ENCODE measurements at places on chromosomes 5 and 9. TPM values are rescaled to one million over a fixed set of nuclear protein-coding genes. Genes with fewer than 3 reads are reported as not detected.

GRCh38 chr9:105127863-105128220, 116.6 kb upstream of the SLC44A1 start:
- peak; percentile 62 for DNase-seq

PCDHB10 gene
- not detected for total RNA-seq

DNA sequence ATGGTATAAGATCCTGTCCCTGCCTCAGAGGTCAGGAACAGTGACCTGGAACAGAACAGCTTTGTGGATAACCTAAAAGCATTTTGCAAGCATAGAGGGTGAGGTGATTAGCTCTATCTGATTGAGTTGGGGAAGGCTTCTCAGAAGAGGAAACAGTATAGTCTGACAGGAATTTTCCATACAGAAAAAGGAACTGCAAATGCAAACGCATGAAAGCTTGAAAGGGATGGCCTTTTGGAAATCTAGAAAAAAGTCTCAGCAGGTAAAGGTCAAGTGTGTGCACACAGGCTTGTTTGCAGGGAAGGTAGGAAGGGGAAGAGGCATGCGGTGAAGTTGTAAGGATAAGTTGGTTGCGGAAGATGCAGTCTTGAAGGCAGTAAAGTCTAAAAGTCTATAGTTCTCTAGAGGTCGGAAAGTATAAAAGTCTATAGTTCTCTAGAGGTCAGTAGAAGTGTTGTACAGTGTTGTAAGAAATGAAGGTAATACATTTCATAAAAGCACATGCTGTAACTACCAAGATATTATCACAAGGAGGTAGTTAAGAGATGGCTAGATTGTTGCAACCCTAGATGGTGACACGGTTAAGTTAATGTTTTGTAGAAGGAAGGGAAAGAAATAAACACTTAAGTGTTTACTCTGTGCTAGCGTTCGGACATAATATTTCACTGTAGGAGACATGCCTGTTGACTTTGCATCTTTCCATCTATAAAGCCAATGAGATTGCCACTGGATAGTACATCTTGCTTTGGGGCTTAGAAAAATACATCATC, 16.7 kb upstream of the HSPB3 start:
- no peak for DNase-seq

IFNA5 gene
- not detected for total RNA-seq

GABRA1 gene
- total RNA-seq = not detected

DNA sequence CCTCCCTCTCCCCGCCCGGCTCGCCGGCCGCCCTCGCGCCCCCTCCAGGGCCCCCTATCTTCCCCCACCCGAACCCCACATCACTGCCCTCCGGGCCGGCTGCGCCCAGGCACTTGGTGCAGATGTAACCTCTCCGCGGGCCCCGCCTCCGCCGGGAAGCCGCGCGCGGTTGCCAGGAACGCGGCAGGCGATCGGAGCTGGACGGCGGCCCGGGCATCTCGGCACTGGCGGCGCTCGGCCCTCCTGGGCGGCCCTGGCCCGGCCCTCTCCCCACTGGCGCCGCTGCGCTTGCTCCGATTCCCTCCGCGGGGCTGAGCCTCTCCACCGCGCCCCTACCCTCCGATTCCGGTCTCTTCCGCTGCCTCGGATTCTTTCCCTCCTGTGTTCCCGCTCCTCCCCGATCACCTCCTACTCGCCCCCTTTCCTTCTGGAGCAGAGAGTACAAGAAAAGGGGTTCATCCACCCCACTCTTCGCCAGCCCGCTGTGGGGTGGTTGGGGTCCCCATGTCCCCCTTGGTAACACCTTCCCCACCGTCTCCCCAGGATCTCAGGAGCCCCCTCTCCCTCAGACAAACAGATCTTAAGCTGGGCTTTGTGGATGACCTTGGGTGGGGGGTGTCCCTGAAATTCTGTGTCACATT, 70.6 kb downstream of the C9orf50 start:
- DNase-seq = peak; percentile 32

DNA sequence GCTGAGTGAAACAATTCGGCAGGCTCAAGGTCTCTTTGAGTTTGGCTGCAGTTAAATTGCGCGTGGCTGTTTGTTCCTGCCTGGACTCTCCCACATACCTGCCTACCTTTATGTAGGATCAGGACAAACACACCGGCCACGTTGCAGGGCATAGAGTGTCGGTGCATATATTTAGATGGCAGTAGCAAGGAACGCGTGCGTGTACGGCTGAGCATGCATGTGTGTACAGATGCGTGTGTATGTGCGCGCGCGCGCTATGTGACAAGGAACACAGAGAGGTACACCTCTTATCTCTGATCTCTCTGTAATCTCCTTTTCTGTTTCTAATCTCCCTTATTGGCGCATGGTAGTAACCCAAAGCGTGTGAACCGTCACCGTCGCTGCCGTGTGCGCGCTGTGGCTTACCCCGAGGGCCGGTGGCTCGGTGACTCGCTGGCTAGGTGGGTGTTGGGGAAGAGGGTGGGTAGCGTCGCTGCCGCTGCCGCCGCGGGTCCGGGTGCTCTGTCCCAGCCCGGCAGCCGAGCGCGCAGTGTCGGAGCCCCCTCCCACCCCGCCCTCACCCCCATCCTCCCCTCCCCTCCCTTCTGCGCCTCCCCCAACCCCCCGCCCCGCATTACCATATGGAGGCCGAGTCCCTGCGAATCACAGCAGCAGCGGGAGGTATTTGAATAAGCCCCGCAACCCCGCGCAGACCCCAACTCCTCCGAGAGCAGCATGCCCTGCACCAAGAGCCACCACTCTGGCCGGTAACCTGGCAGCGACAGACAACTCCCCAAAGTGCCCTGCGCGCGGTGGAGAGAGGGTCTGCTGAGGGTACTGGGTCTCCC, 204.8 kb downstream of the MEF2C start:
- no peak for DNase-seq

DNA sequence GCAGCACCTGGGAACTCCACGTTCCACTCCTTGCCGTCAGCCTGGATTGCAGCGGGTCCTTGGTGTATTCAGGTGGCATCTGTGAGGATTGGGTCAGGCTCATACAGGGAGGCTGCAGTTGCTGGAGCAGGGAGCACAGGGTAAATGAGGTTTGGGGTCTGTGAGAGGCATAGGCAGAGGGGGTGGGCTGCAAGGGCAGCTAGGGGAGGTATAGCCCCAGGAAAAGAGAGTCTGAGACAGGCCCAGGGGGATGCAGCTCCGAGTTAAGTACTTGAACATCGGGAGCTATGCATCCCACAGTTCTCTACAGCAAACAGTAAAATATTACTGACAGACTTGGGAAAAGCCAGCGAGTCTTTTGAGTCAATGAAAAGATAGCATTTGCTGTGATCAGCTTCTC, 101.6 kb downstream of the TRIO start:
- no peak for DNase-seq

DNA sequence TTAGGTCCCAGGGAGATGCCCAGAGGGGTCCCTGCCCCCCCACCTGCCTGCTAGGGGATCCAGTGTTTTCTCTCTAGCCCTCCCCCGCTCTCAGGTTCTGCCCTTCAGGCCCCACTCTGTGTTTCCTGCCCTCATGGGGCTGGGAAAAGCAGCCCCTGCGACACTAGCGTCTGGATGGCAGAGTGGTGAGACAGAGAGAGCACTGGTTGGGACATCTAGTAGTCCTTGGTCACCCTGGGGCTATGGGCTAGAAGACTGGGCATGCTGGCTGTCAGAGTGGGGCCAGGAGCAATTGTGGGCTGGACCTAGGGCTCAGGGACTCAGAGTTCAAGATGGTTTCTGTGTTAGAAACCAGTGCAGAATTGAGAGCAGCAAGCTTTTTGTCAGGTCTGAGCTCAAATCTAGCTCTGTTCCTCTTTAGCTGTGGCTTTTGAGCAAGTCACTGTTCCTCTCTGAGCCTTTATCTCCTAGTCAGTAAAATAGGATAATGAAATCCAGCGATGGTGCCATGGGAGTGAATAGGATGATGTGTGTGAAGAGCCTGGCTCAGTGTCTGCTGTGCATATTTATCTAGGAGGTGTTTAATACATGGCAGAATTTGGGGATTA, 39.0 kb downstream of the RGS3 start:
- DNase-seq = no peak

- DNase-seq = no peak
Measured at GRCh38 chr5:172771439-172772111, 580 bp upstream of the DUSP1 start.

DNA sequence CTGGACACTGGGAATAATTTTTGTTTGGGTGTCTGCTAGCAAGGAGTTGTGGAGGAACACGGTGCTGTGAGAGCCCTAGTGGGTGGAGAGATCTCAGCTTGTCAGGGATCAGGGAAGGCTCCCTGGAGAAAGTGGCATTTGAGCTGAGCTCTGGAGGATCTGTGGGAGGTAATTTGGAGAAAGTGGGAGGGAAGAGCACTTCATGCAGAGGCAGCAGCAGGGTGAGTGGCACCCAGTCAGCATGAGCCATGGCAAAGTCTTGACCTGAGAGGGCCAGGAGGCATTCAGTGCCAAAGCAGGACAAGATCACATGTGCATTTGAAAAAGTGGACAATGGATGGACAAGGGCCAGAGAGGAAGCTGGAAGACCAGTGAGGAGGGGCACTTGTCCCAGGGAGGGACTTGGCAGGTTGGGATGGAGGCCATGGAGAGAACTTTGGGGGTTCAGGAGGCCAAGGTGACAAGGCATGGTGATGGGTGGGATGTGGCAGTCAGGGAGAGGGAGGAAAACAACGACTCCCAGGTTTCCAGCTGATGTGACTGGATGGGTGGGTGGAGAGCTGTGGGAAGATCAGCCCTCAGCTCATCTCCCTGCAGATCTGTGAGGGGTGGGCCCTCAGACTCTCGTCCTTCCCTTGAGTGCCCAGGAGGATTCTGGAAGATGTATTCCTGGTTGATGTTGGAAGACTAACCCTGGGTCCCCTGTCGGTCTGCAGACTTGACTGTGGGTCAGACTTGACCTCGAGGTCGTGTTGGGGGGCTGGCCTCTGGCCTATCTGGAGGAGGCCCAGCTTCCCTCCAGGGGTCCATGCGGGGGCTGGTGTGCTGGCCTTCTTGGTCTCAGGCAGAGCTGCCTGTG, 68.9 kb upstream of the PITX1 start:
- no peak for DNase-seq

ANKRD34B gene
- total RNA-seq = not detected

DNA sequence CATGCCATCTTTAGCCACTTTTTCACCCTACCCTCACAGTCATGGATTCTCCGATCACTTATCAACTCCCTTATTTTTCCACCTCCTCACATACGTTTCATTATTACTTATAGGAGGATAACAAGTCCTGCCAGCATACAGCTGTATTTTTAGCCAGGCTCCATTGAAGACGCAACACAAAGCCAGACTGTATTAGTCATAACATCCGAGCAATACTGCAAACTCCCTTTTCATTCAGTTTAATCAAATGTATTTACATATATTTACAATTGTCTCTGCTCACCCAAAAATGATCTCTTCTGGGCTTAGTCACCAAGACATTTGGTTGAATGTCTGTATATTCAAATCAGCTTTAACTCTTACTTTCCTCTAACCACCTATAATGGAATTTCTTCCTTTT, 126.4 kb upstream of the PRLR start:
- DNase-seq = no peak

RMRP gene
- 13,592 TPM for total RNA-seq
